ENCODE measurements at places on chromosomes 2 and 18.

- H3K4me3 ChIP-seq = no peak overlapping the region
- H3K27me3 ChIP-seq = no peaks in the 10 kb centered on the region
- H3K36me3 ChIP-seq = peaks cover 54% of the 10 kb centered on the region
- DNase-seq = no peak
- no peak overlapping the region for H3K27ac ChIP-seq
- H3K4me1 ChIP-seq = peaks cover 4% of the 10 kb centered on the region
Observed at GRCh38 chr18:5475267-5475666, 68.5 kb downstream of the EPB41L3 start.

- no peaks in the 10 kb centered on the region for H3K36me3 ChIP-seq
- peaks cover 13% of the 10 kb centered on the region for H3K27me3 ChIP-seq
- H3K4me1 ChIP-seq = peaks cover 4% of the 10 kb centered on the region
- H3K4me3 ChIP-seq = no peak overlapping the region
- no peak overlapping the region for H3K27ac ChIP-seq
Observed at GRCh38 chr18:25832001-25832604, 258.3 kb downstream of the SS18 start.

- DNase-seq = no peak
- H3K36me3 ChIP-seq = peaks cover 3% of the 10 kb centered on the region
- no peak overlapping the region for H3K27ac ChIP-seq
Observed at GRCh38 chr2:23782126-23782525, 144.8 kb downstream of the ATAD2B start.

DNA sequence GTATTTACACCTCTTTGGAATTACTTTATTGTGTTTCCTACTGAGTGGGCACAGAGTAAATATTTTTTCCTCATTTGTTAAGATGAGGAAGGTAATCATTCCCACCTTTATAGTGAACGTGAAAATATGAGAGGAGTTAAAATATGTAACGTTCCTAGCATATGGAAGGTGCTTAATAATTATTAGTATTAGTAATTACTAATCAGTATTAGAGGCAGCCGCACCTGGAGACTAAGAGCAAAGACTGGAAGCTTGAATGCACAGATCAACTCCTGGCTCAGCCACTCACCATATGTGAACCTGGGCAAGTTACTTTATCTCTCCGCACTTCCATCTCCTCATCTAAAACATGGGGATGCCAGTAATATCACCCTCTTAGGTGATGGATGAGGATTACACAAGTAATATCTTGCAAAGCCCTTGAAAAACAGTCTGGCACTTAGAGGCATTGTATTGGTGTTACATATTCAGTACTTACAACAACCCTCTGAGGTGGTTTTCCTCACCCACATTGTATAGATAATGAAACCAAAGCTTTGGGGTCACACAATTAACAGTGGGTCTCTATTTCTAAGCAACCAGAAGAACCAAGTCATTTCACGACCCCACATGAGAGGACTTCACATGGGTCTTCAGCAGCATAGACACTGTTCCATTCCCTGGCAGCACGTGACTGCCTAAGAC, 100.3 kb upstream of the KCTD1 start:
- no peak for DNase-seq
- H3K36me3 ChIP-seq = no peaks in the 10 kb centered on the region
- no peak overlapping the region for H3K27ac ChIP-seq
- no peak overlapping the region for H3K4me3 ChIP-seq
- no peaks in the 10 kb centered on the region for H3K4me1 ChIP-seq
- no peaks in the 10 kb centered on the region for H3K27me3 ChIP-seq

DNA sequence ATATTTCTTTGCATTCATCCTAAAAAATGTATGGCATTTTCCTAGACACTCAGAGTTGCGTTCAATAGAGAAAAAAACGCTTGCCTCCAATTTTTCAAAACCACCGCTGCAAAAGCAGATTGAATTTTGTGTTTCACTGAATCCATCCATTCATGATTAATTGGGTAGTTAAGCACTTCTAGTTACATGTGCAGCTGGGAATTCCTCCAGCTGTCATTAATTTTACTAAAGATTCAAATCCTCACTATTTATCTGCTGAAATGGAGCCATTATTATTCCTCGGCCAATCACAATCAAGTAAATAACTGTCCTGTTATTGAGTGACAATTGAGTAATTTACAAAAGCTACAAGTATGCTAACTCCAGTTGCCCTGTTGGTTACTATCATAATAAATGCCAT, 75.8 kb upstream of the ARL5A start:
- no peak overlapping the region for H3K27ac ChIP-seq
- H3K36me3 ChIP-seq = no peaks in the 10 kb centered on the region
- H3K4me1 ChIP-seq = no peaks in the 10 kb centered on the region
- DNase-seq = no peak
- H3K4me3 ChIP-seq = no peak overlapping the region

DNA sequence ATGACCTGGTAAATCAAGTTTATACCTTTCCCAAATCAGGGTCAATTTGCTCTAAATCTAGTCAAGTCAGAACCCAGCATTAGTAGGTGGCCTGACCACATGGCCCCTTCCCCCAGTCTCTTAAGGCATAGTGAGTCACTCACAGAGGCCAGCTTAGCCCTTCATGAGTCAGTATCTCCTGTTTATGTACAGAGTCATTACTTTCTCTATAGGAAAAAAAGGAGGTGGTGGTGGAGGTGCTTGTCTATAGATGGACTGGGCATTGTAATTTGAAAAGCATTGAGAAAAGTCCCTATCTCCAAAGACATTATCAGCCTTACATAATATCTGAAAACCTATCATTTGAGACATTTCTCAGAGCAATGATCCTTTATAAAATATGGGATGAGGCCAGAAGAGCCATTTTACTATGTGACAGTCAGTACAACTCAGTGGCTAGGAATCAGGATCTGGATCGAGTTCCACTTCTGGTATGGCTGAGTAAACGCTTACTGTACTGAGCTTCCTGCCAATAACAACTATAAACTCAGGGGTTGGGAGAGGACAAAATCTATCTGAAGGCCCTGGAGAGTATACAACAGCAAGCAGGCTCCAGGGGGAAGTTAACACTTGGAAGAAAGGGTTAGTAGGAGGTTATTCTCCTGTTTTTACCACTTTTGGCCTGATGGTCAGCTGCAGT, 22.5 kb upstream of the SIGLEC15 start:
- H3K27me3 ChIP-seq = no peaks in the 10 kb centered on the region
- H3K27ac ChIP-seq = peak overlapping the region; percentile 95
- H3K4me3 ChIP-seq = no peak overlapping the region
- no peaks in the 10 kb centered on the region for H3K36me3 ChIP-seq
